ENCODE measurements at places on chromosomes 1 and 21.

DNA sequence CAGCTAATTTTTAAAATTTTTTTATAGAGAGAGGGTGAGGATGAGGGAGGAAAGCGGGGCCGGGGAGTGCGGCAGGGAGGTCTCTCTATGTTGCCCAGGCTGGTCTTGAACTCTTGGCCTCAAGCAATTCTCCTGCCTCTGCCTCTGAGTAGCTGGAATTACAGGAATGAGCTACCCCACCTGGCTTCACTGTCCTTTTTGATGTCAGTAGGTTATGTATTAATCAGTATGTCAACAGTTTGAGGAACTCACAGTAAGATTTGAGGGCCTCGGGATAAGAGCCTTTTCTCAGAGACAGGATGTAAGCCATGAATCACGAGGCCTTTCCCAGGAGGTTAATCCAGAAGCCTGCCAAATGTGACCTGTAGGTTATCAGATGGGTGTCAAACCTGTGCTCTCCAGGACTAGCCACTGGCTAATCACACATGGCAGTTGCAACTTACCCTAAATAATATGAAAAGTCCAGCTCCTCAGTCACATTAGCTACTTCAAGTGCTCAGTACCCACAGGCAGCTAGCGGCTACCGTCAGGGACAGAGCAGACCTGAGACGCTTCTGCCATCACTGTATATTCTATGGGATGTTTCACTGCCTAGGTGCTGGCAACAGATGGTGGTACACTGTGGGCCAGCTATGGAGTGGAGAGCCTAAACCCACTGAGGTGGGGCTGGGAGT lies 33.1 kb downstream of the TRIM67 start:
- DNase-seq = no peak

GRCh38 chr1:72892461-72892860 lies 610.1 kb upstream of the NEGR1 start:
- peak; percentile 6 for DNase-seq

- DNase-seq = no peak
These were observed 85.3 kb upstream of the GPR88 start for GRCh38 chr1:100452641-100453040.

DNA sequence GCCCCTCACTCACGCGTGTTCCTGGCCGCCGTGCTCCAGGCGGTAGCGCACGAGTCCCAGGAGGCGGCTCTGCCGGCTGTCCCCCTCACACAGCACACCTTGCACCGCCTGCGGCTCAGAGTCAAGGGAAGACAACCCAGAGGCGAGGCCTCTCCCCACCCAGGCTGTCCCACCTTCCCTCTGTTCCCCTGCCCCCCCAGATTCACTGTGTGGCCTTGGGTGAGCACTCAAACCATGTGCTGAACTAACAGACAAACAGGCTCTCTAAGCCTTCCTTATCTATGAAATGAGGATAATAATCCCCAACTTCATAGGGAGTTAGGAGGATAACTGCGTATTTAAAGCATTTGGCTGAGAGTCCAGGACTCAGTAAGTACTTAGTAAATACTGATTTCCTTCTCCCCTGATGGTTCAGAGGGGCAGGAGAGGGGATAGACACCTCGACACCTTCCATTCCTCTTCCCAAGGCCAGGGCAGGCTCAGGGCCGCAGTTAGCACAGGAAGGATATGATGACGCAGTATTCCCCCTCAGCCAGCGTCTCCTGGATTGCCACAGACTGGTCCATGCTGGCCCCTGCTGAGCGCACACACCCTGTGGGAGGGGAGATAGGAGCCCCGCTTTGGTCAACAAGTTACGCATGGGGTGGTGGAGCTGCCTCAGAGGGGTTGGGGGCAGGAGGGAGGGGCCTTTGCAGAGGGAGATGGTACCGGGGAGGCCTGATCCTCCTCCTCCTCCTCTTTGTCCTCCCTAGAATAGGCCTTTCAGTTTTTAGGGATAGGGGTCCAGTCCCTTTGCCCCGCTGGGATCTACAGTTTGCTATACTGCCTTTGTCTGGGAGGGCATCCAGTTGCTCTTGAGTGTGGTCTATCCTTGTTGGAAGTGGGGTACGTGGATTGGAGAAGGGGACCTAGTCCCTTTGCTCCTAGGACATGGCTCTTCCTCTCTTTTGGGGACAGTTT lies 830 bp downstream of the INPP5B start:
- peak; percentile 70 for DNase-seq

- no peak for DNase-seq
These were observed 68.7 kb downstream of the TEX35 start for GRCh38 chr1:178581351-178582303.

GRCh38 chr1:229344139-229344538 lies 1.3 kb upstream of the CCSAP start:
- DNase-seq = no peak

DNA sequence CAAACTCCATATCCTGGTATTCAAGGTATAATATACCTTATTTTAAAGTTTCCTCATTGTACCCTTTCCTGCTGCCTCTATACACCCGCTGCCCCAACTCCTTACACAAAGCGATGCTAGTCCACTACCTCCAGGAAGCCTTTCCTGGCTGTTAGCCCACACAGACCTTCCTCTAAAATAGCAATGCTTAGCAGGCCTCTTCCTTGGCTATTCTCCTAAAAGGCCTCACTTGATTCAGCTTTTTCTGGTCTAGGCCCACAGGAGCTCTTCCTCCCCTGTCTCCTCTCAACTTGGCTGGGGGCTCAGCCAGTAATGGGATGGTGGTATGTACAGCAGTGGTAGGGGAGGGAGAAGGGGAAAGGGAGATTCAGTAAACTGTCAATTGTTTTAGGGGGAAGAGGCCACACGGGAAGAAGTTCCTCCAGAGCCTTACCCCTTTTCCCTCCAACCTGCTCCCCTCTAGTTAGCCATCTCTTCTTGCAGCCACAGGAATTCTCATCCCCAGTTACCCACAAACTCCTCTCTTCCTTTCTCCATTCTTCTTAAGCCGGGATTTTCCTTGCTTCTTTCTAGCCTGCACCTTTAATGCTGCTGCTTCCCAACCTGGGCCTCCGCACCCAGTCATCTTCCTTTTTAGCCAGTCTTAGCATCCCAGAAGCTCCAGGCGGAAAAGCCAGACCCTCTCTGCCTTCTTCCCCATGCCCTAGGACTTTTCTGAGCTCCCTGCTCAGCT lies 2.6 kb downstream of the LRRC41 start:
- DNase-seq = no peak

GRCh38 chr1:156291226-156292061 lies 4.0 kb downstream of the GLMP start:
- DNase-seq = no peak

- peak; percentile 68 for DNase-seq
These were observed 239.6 kb upstream of the FGGY start for GRCh38 chr1:59057211-59057694.

DNA sequence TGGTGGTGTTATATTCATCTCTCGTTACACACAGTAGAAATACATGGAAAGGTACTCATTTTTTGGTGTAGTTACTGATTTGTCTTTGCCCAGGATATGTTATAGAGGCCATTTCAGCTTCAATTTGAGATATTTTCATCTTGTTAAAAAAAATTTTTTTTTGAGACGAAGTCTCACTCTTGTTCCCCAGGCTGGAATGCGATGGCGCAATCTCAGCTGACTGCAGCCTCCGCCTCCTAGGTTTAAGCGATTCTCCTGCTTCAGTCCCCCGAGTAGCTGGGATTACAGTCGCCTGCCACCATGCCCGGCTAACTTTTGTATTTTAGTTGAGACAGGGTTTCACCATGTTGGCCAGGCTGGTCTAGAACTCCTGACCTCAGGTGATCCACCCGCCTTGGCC lies 19.0 kb downstream of the MORC3 start:
- no peak for DNase-seq

GRCh38 chr1:232209357-232209756 lies 420.6 kb downstream of the SIPA1L2 start:
- no peak for DNase-seq

GRCh38 chr1:92797961-92798360 lies 13.1 kb upstream of the EVI5 start:
- peak; percentile 76 for DNase-seq

GRCh38 chr1:235515844-235516512 lies 11.7 kb upstream of the B3GALNT2 start:
- no peak for DNase-seq

DNA sequence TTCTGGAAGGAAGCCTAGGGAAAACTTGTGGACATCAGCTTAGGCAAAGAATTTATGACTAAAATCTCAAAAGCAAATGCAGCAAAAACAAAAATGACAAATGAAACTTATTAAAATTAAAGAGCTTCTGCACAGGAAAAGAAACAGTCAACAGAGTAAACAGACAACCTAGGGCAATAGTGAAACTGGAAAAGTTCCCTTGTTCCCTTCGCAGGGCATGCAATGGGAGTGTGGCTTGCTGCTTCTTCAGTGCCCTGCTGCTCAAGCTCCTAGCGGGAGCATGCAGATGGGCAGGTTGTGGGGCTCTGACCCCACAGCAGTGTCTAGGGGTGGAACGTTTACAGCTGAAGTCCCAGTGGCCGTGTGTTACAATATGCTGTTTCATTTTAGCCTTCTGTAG lies 1797.4 kb downstream of the NCAM2 start:
- DNase-seq = no peak

- no peak for DNase-seq
These were observed 26.0 kb downstream of the FMO3 start for GRCh38 chr1:171116676-171117075.

DNA sequence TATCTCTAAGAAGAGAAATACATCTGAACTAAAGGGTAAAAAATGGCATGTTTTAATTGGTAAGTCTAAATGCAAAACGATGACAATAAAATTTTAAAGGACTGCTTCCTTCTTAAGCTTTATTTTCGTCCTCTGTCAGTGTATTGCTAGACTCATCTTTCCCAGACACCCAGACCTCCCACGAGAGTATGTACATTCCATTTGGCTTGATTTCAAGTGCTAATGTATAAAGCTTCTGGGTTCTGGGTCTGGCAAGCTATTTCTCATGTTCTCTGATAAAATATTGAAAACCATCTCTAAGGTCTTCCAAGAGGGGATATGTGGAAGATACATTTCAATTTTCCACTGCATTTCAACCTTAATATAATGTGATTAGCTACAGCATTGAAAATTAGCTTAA lies 24.6 kb upstream of the SLC2A1 start:
- DNase-seq = no peak

- no peak for DNase-seq
These were observed 1.7 kb downstream of the IL6R start for GRCh38 chr1:154406886-154407197.

DNA sequence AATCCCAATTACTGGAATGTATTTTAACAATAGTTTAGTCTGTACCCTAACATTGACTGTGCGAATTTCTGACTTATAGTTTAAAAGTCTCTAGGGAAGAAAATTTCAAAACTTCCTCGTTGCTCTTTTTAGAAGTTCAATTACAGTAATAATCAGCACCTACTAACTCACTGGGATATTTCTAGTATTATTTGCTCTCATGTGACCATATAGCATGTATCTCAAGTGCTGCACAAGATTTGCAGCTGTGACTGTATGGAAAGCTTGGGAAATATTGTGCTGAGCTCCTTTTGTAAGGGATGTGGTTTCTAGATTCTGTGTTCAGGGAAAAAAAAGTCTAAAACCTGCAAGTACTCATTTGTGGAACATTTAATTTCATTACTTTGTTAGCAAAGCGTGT lies 153.1 kb downstream of the ST6GALNAC3 start:
- DNase-seq = no peak

DNA sequence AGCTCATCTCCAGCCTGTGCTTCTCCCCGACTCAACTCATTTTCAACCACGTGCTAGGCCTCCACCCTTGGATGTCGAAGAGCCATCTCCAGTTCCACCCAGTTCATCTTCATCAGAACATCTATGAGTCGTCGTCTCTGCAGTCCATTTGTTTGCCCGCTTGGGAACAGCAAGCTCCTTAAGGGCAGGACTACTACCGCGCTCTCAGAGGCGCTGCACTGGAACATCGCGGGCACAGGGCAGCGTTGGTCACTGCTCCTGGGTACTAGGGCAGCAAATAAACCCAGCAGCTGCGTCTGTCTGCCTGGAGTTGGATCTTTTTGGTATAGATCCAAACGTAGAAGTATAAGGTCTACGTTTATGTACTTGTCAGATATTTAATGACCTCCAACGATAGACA lies 478 bp upstream of the PRDM2 start:
- no peak for DNase-seq

DNA sequence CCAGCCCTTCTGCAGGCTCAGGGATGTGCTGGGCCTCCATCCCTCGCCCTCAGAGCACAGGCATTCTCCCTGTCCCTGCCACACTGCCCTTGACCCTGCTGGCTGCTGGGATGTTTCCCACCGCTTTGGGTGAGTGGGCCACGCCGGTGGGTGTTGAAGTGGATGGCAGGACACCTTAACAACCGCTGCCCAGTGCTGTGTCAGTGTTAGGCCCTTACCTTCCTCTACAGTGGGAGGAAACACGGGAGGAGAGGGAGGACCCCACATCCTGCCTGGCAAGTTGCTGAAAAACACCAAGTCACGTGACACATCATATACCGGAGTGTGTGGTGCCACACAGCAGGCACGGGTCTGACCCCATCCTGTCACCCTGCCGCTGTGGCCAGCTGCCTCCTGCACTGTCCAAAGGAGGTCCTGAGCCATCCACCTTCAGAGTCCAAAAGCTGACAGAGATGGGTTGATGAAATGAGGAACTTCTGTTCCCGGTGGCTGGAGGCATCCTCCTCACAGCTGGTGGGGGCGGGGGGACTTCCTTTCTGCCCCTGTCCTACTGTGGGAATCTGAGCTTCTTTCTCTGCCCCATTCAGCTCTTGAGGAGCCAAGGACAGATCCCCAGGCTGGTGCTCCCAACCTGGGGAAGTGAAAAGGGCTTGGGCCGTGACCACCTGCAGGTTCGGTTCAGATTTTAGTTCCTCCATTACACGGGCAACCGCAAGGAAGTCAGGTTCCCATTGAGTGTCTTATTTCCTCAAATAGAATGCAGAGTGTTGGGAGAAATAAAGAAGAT lies 3.2 kb upstream of the THEMIS2 start:
- DNase-seq = no peak

DNA sequence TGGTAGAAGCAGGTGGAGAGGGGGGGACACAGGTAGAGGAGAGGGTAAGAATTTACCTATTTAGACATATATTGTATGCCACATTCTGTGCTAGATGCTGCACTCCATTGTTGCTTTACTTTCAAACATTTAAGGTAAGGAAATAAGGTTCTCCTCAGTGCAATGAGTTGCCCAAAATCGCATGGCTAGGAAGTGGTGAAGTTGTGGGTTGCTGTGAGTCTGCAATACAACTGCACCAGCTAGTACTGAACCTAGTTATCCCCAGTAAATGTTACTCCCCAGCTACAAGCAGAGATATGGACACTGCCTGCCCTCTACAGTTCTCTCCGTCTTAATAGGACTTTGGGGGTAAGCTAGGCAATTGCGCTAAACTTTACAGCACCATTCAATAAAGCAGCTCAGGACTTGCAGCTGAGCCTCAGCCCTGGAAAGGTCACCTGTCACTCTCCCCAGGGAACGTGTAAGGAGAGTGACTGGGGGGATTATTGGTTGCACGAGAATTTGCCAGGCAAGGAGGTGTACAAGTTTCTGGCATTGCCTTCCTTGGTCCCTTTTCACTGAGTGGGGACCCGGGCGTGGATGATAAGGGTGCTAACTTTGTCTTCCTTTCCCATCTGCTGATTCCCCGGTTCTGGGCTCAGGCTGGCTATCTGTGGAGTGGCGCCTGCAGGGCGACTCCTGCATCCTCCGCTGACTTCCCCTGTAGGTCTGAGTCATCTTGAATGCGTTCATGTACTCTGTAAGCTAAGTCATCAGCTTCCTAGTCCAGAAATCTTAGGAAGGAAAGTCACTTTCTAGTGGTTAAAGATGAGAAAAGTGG lies 71.3 kb upstream of the CNTN2 start:
- peak; percentile 50 for DNase-seq

- DNase-seq = no peak
These were observed 961 bp upstream of the VCAM1 start for GRCh38 chr1:100718581-100718980.

GRCh38 chr1:80444171-80444570 lies 1356.6 kb upstream of the ADGRL2 start:
- no peak for DNase-seq

Data from non-pigmented ciliary epithelial cell (primary cell).